Putamen (tissue), 1 donor: ENCODE measurements at places on chromosomes 3 and 15.

- DNase-seq, result no peak
Observed at GRCh38 chr15:77034695-77035489, 36.0 kb downstream of the TSPAN3 start.

DNA sequence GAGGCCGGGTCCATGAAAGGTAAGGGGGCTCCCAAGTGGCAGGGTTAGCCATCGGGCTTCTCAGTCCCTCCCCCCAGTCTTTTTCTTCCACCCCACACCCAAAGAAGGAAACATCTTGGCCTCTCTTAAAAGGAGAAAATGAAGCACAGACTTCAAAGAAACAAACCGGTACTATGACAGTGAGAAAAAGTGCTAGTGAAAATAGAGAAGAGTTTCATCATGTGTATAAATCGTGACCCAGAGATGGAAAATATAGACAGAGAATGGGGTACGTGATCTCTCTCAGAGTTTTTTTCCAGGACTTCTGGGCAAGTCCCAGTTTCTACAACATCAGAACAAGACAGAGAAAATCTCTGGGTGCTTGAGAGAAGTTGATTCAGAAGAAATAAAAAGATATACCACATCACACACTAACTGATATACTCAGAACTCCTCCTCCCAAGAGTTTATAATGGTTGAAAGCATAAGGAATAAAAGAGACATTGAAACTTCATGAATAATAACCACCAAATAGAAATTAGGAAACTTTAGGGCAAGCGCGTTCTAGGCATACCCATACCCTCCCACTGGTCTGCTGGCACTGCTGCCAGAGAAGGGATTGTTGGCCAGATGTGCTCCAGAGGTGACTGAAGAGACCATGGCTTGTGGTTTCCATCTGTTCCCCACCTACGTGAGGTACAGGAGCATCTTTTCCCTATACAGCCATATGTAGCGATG, 318.9 kb upstream of the CHRM5 start:
- DNase-seq, result no peak

GRCh38 chr3:29331456-29332194, 50.8 kb downstream of the RBMS3 start:
- DNase-seq, result no peak

- no peak for DNase-seq
Observed at GRCh38 chr15:98034731-98035130, 74.2 kb downstream of the ARRDC4 start.

DNA sequence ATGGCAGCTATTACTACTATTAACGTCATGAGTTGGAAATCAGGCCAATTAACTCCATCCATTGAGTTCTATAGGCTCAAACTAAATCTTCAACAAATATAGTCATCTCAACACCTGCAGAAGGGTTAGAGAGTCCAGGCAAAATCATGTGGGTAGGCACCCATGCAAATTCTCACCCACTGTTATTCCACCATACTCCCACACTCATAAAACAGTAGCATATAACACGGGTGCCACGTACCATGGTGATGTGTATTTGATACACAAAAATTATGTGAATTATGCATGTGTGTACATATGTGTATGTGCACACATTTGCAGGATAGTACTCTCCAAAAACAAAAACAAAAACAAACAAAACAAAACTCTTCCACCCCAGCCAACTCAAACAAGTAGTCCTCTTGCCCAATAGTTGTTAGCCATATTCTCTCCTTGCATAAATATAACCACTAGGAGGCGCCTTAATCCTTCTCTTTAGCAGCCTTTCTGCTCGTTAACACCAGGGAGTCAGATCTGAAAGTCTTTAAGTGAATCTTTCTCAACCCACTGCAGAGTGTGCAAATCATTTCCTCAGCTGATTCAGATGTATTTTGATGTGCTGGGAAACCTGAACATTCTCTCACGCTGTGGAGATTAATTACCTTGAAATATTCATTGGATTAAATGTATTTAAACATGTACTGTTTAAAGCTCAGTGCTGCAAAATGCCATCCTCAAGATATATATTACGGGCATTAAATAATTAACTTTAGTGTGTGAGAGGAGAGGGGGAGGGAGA, 38.0 kb upstream of the COPB2 start:
- DNase-seq, result peak; percentile 80

DNA sequence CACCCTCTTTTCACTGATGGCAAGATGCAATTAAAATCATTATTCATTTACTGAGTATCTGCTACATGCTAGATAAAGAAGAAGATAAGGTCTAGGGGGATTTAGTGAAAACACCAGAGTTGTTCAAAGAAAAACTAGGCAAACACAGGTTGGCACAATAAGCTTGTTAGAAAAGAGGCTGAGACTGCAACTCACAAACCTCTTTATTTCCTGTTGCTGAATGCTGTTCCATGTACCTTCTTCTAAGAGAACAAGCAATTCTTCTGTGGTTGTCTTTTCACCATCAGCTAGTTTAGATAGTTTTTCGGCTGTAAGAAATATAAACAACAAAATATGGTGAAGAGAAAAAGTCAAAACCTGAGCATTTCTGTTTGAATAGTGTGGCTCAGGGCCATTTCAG, 61.1 kb downstream of the EIF3J start:
- DNase-seq, result no peak

- no peak for DNase-seq
Observed at GRCh38 chr3:14318646-14319045, 83.8 kb upstream of the SLC6A6 start.

GRCh38 chr3:192010490-192010889, 549.5 kb downstream of the PYDC2 start:
- DNase-seq, result no peak

DNA sequence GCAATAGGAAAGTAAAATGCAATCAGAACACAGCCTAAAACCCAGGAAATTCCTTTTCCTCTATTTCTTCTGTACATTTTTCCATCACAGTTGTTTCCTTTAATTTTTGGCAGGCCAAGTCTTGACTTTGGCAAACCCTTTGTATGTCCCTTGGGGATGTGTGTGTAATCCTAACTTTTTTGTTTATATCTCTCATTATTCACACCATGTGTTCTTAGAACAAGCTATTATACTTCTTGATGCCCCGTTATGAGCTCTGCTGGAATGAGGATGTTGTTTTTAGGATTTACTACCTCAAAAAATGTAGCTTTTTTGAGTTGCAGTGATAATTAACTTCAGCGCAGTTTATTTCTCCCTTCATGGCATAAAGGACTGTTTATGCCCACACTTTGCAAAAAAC, 123.4 kb downstream of the ABI3BP start:
- no peak for DNase-seq

- DNase-seq, result no peak
Observed at GRCh38 chr15:46126581-46126980, 491.8 kb downstream of the SQOR start.

- DNase-seq, result no peak
Observed at GRCh38 chr15:26235864-26236263, 372.7 kb upstream of the ATP10A start.

- no peak for DNase-seq
Observed at GRCh38 chr3:62987721-62988120, 112.5 kb upstream of the CADPS start.

GRCh38 chr3:41137686-41138111, 61.6 kb upstream of the CTNNB1 start:
- DNase-seq, result no peak

DNA sequence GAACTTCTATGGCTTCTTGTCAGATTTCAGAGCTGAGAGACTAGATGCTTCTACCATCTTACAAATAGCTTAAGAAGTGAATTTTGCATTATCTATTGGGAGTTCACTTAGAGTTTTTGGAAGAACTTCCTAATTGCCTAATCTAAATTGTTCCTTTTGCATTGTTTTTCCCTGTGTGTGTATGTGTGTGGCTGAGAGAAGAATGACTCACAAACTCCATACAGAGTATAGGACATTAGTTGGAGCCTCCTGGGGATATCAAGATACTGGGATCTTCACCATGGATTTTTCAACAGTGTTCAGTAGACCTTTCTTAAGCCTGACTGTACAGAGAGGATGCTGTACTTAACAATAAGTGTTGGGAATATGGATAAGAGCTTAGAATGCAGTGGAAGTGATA, 10.9 kb downstream of the TLNRD1 start:
- no peak for DNase-seq

GRCh38 chr3:36615861-36616260, 148.5 kb downstream of the DCLK3 start:
- no peak for DNase-seq

GRCh38 chr15:32787949-32788348, 70.1 kb downstream of the GREM1 start:
- DNase-seq, result no peak

DNA sequence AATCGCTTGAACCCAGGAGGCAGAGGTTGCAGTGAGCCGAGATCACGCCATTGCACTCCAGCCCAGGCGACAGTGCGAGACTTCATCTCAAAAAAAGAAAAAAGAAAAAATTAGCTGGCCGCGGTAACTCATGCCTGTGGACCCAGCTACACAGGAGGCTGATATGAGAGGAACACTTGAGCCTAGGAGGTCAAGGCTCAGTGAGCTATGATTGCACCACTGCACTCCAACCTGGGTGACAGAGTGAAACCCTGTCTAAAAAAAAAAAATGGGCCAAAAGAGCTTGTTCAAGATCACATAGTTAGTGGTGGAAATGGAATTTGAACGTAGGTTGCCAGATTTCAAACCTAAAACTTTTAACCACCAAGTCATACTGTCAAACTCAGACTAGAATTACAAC, 46.2 kb upstream of the PPP4R2 start:
- no peak for DNase-seq

DNA sequence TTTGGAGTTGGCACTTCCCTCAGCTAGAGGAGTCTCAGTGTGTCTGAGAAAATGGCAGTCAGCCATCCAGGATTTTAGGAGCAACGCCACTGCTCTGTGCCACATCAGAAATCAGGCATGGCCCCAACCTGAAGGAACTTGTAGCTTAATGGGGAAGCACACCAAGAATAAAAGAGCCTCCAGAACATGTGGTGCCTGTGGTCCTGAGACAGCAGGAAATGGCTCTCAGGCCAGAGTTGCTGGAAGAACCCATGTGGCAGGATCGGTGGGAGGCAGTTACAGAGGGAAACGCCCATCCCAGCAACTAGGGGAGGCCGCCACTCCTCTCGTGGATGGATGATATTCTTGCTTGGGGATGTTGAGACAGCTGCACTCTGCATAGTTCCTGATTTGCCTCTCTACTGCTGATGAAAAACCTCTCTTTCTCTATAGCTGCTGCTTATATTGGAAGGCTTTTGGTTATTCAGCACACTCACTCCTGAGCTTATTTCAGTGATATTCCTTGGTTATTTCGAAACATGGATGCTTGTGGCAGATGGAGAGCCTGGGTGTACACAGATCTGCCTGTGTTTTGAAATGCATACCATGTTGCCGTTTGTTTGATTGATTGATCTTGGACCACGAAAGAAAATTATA, 52.4 kb downstream of the KLHL25 start:
- DNase-seq, result peak; percentile 34

GRCh38 chr15:74007820-74008371, 13.4 kb downstream of the PML start:
- DNase-seq, result no peak

- DNase-seq, result no peak
Observed at GRCh38 chr3:117873249-117873600, 1161.4 kb downstream of the IGSF11 start.
